ENCODE measurements at places on chromosomes 6 and 20.

DNA sequence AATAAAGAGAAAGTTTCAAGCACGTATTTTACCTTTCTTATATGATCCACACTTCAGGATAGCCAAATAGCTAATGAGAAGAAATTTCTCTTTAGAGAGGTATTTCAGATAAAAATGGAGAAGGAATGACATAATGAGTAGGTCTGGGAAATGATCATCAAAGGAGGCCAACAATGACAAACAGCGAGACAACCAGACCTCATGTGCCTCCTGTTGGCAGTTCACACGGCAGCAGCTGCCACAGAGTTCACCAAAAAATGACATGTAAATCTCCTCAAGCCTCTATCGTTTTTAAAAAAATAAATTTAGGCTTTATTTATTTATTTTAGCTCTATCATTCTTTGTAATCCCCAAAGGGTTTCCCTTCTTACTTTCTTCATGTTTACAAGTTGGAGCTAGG, 47.7 kb downstream of the SLC2A12 start:
- DNase-seq, result no peak

DNA sequence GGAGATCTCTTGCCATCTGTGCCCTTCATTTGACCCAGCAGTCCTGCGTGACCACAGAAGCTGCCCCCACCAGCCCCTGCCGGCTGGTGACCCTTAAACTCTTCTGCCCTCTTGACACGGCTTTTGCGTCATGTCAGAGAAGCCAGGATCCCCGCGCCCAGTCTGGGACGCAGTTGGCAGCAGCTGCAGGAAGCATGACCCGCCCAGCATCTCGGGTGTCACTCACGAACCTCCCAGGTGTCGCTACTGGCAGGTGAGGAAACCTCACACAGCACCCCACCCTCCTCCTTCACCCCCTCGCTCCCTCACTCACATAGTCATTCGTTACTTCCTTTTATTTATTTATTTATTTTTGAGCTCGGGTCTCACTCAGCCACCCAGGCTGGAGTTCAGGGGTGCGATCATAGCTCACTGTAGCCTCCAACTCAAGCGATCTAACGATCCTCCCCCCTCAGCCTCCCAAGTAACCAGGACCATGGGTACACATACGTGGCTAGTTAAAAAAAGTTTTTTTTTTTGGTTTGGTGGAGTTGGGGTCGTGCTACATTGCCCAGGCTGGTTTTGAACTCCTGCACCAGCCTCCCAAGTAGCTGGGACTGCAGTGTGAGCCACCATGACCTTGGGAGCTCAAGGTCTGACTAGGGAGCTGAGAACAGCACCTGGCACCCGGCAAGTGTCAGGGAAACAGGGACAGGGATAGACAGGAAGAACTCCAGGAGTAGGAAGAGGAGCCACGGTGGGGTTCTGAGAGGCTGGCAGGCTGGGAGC, 14.1 kb upstream of the SPDEF start:
- DNase-seq, result no peak

GRCh38 chr6:133040094-133040802, 200.9 kb upstream of the EYA4 start:
- no peak for DNase-seq

DNA sequence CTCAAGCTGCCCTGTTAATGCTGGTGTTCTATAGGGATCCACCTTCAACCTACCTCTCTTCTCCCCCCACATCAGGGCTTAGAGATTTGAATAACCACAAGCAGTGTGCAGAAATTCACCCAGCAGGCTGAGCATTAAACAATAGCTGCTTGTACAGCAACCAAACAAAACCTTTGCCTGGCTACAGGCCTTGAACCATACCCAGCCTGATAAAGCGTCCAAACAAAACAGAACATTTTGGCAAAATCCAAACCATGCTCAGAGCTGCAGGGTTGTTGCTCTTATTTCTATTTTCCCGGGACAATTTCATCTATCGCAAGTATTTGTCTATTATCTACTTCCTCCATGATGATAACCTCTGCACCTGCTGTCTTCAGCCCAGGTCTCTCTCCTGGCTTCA, 142.3 kb downstream of the UNC5CL start:
- DNase-seq, result no peak

DNA sequence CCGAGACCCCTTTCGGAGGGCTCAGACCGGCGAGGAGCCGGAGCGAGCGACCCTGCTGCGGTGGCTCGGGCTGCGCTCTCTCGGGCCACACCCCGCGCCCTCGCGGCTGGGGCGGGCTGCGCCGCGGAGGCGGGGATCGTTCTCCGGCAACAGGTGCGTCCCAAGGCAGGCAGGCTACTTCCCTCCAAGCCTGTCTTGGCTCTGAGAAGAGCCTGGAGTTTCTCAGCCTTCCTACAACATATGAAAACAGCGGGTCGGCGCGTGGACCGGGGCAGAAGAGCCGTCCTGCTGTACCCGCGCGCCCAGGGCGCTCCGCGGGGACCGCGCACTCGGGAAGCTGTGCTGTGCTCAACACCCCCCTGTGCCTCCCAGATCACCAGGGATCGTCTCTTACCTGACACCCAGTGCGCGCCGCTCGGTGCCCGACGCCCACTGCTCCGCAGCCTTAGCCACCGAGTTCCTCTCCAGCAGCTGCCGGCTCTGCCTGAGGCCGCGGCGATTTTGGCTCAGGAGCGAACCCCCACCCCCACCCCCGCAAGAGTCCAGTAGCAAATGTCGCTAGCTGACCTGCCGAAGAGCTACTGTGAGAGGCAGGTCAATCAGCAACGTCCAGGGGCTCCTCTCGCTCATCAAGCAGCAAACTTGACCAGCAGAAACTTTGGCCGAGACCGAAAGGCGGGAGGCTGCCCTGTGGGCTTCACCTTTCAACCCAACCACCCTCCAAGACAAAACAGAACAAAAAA, 3.7 kb upstream of the OLIG3 start:
- DNase-seq, result no peak

DNA sequence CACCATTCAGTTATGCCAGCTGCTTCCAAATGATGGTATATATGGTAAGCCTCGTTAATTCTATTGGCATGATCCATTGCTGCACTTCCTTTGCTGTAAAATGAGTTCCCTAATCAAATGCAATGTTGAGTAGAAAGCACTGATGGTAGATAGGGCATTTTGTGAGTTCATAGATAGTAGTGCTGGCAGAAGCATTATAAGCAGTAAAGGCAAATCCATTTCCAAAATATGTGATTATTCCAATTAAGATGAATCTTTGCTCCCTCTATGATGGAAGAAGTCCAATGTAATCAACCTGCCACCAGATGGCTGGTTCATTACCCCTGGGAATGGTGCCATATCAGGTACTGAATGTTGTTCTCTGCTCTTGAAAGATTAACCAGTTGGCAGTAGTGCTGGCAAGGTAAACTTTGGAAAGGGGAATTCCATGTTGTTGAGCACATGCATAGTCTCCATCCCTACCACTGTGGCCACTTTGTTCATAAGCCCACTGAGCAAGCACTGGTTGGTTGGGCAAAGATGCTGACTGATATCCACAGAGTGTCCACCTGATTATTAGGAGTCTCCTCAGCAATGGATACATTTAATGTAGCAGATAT, 5.6 kb upstream of the TBPL1 start:
- no peak for DNase-seq

DNA sequence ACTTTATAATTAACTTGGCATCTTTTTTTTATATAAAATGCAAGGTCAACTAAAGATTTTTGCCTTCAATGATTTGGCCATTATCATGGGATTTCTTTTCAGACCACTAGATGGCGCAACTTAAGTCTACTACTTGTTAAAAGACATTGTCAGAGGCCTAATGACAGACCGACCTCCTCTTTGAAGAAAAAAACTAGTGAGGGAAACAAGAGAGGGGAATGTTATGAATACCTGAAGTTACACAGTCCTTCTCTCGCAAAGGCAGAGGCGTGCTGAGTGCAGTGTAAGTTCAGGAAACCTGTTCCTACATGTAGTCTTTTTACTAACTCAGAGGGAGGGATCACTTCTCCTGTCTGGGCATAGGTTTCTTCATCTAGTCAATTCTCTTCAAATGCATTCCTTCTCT, 9.3 kb downstream of the TRAPPC3L start:
- DNase-seq, result no peak

GRCh38 chr20:16551607-16552006, 21.6 kb downstream of the KIF16B start:
- DNase-seq, result no peak

GRCh38 chr6:144156338-144156737, 6.0 kb downstream of the STX11 start:
- no peak for DNase-seq

- no peak for DNase-seq
These were observed 20.1 kb upstream of the HS3ST5 start for GRCh38 chr6:114362957-114363356.

- no peak for DNase-seq
These were observed 15.3 kb downstream of the RSPO4 start for GRCh38 chr20:986733-987355.

GRCh38 chr6:107360476-107360875, 98.9 kb downstream of the PDSS2 start:
- no peak for DNase-seq

- no peak for DNase-seq
These were observed 90.4 kb downstream of the NFATC2 start for GRCh38 chr20:51452091-51452613.

- no peak for DNase-seq
These were observed 96.9 kb downstream of the CD164 start for GRCh38 chr6:109285366-109285765.

- no peak for DNase-seq
These were observed 189.0 kb upstream of the CCN2 start for GRCh38 chr6:132140189-132140588.

- no peak for DNase-seq
These were observed 33.2 kb upstream of the PNISR start for GRCh38 chr6:99458319-99458718.

DNA sequence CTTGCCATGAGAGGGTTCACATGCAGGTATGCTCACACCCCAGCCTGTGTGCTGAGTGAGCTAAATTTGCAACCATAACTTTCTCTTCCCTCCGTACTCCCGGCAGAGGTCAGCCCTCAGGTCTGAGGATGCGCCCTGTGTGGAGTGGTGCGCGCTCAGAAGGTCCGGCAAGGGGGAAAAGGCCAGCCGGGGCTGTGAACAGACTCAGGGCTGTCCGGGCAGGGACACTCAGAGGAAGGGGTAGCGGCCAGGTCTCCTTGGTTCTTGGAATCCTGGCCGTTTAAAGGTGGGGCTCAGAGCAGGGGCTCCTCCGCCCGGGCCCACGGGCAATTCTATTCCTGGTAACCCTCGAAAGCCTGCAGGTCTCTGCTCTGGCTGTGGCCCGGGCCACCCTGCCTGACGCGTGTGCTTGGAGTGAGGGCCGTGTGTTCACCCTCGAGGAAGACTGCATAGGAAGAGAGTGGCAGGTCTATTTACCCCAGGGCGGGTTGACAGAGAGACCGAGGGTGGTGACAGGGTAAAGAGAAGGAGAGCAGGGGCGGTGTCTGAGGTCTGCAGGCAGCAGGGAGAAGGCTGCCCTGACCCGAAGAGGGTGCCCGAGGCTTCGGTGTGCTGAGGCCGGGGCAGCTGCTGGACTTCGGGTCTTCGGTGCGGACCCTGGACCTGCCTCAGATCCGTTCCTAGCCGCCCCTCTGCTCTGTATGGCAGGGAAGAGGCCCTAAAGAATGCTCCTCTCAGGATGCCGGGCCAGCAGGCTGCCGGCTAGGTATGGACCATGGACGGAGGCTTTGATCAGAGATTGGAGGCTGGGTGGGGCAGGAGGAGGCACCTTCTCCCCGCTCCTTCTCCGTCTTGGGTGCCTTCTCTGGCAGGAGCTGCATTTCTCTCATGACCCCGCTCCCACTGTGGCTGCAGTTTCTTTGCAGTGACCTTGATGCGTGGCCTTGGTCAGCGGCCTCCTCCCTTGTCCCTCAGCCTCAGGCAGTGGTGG, 131.1 kb upstream of the ARMC2 start:
- no peak for DNase-seq

GRCh38 chr20:41872930-41873329, 254.8 kb upstream of the CHD6 start:
- DNase-seq, result no peak

GRCh38 chr20:13238001-13238653, 17.1 kb downstream of the ISM1 start:
- no peak for DNase-seq

DNA sequence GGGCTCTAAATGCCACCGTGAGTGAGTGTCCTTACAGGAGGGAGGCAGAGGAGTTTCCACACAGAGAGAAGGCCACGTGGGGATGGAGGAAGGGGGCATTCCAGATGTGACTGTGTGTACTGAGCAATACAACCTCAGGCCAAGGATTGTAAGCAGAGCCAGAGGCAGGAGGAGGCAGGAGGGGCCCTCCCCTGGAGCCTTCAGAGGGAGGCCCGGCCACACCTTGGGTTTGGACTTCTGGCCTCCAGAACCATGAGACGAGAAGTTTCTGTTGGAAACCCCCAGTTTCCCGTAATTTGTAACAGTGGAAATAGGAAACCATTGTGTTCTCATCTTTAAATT, 9.3 kb upstream of the KIF25 start:
- DNase-seq, result no peak

GRCh38 chr6:90610751-90611542, 24.1 kb upstream of the MAP3K7 start:
- DNase-seq, result peak; percentile 35

DNA sequence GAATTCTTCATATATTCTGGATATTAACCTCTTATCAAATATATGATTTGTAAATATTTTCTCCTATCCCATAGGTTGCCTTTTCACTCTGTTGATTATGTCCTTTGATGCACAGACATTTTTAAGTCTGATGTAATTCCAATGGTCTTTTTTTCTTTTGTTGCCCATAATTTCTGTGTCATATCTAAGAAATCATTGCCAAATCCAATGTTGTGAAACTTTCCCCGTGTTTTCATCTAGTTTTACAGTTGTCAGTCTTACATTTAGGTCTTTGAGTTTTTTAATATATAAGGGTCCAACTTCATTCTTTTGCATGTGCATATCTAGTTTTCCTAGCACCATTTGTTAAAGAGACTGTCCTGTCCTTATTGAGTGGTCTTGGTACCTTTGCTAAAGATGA, 111.5 kb downstream of the SESN1 start:
- DNase-seq, result no peak

DNA sequence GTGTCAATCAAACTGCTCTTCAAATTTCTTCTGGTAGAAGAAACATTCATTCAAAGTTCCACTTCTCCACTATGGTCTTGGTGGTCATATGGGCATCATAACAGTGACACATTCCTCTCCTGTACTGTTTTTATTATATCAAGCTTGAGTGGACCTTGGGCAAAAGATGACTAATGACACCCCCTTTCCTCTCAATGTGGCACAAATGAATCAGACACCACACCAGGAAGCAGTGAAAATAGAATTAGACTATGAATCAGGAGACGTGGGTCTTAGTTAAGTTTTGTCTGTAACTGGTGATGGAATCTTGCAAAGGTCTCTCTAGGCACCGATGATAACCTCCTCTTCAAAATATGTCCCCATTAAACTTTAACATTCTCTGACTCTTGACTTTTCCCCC, 9.0 kb upstream of the NRSN1 start:
- no peak for DNase-seq

- DNase-seq, result no peak
These were observed 55.4 kb upstream of the BMP2 start for GRCh38 chr20:6711951-6712649.

- DNase-seq, result no peak
These were observed 8.8 kb upstream of the HMGA1 start for GRCh38 chr6:34227761-34228421.

Measured in stimulated activated CD4-positive, alpha-beta T cell treated with anti-CD3 and anti-CD28 coated beads, Interleukin-1b, Interleukin-23, amount 100 ng/mL, for 4 hours (primary cell).